ENCODE measurements at places on chromosomes 4 and X. TPM values are rescaled to one million over a fixed set of nuclear protein-coding genes. Genes with fewer than 3 reads are reported as not detected.

GRCh38 chrX:11724122-11725017 lies 33.7 kb upstream of the MSL3 start:
- H3K27me3 ChIP-seq, result peaks cover 44% of the 10 kb centered on the region
- no peak overlapping the region for H3K27ac ChIP-seq
- no peak overlapping the region for H3K4me3 ChIP-seq
- peaks cover 6% of the 10 kb centered on the region for H3K36me3 ChIP-seq

DNA sequence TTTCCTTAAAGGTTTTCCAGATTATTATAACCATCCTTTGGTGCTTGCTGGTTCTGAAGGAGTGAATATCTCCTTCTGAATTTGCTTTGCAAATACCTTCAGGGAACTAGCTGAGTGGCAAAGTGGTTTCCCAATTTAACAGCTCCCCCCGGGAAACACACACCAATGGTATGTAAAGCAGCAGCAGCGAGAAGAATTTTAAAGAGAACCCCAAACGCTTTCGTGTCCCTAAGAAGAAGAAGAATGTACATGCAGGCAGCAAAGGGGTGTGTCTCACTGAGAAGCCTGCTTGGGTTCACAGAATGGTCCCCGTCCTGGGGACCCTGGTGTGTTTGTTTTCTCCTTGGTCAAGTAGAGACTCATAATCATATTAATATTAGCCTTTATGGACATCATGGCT lies 4.2 kb upstream of the AKAP17A start:
- DNase-seq, result no peak
- H3K4me1 ChIP-seq, result peaks cover 12% of the 10 kb centered on the region
- H3K27ac ChIP-seq, result no peak overlapping the region
- H3K4me3 ChIP-seq, result no peak overlapping the region

DNA sequence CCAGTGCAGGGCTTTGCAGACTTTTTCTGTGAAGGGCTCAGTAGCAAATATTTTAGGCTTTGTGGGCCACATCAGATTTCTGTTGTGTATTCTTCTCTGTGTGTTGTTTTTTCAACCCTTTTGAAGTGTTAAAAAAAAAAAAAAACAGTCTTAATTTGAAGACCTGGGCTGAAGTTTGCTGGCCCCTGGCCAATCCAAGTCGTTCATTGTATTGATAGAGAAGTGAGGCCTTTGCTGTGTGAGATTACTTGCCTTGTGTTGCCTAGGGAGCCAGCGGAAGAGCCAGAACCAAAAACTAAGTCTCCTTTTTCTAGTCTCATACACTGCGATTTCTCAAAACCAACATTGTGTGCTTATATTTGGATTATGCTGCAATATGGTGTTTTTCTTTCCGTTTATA lies 46.9 kb downstream of the MTM1 start:
- H3K27me3 ChIP-seq, result peaks cover 12% of the 10 kb centered on the region
- no peak for DNase-seq

DNA sequence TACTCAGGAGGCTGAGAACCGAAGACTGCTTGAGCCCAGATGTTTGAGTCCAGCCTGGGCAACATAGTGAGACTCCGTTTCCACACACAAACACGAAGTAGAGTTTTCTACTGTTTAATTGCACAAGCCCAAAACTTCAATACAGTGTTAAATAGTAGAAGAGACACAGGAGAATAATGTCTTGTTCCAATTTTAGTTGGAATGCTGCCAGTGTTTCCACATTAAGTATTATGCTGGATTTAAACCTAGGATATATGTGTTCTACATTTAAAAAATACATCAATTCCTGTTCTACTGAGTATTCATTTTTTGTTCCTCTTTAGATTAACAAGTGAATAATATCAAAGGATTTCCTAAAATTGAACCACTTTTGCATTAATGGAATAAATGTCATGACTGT lies 91.3 kb downstream of the LCORL start:
- no peak for DNase-seq
- H3K27me3 ChIP-seq, result no peaks in the 10 kb centered on the region
- no peak overlapping the region for H3K4me3 ChIP-seq

DNA sequence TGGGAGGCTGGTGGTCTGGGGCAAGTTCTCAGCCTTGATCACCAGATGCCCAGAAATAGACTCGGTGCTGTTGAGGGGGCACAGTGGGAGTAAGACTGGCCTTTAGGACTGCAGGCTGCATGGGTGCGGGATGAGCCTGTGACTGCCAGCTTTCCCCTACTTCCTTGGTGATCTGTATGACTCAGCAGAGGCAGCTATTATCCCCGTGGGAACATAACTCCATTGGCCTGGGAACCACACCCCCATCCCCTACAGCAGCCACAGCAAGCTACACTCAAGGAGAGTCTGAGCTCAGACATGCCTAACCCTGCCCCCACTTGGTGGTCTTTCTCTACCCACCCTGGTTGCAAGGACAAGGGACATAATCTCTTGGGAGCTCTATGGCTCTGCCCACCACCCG lies 20.6 kb downstream of the CLIC2 start:
- H3K36me3 ChIP-seq, result peaks cover 5% of the 10 kb centered on the region
- H3K27ac ChIP-seq, result no peak overlapping the region
- peak; percentile 69 for DNase-seq
- no peaks in the 10 kb centered on the region for H3K4me1 ChIP-seq
- H3K27me3 ChIP-seq, result no peaks in the 10 kb centered on the region

DNA sequence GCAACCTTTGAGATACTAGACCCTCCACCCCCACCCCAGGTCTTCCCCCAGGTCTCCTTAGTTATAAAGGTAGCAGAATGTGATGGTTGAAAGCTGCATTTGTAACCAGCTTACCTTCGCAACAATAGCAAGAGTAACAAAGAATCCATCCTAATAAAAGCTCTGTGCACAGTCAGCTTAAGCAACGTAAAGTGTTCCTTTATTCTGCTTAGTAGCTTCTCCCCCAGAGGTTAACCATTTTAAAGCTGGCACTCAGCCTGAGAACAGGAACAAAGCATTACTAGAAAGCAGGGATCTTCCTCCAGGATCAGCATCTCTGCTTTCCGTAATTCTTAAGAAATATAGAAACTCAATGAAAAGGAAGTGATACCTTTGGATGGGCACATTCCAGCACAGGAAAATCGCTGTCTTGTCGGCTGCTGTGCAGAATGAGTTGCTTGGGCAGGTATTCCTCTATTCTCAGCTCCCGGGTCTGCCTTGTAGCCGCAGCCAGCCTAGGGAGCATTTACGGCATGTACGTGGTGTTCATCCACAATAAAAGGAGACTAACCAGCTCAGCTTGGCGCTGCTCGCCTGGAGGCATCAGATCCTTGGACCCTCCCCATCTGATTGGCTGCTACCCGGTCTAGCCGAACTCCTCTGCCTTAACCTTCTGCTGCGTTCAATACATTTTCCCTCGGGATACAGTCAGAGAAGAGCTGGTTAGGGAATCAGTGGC lies 113.0 kb upstream of the TLR3 start:
- DNase-seq, result no peak
- H3K4me1 ChIP-seq, result peaks cover 5% of the 10 kb centered on the region
- H3K27ac ChIP-seq, result no peak overlapping the region
- H3K36me3 ChIP-seq, result no peaks in the 10 kb centered on the region

MAOA gene
- 9.8 TPM for total RNA-seq

- H3K36me3 ChIP-seq, result no peaks in the 10 kb centered on the region
- no peaks in the 10 kb centered on the region for H3K4me1 ChIP-seq
- no peak overlapping the region for H3K27ac ChIP-seq
- H3K4me3 ChIP-seq, result no peak overlapping the region
- no peaks in the 10 kb centered on the region for H3K27me3 ChIP-seq
- DNase-seq, result peak; percentile 27
Measured at GRCh38 chr4:14539246-14539645, 463.0 kb upstream of the CPEB2 start.

DNA sequence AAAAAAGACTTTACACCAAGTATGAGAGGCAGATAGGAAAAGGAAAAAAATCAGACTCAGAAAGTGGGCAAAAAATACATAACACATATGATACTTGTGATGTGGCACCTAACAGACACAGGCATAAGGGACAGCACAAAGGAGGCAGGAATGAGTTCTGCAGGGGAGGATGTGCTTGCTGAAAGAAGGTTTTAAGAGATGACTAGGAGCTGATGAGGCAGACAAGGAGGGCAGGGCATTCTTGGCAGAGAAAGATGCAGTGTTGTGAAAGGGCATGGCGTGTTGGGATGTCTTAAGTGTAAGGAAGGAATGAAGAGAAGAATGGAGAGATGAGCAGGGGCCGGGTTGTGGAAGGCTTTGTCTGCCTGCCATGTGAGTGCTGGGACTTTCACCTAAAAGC lies 49.7 kb upstream of the TMEM154 start:
- H3K36me3 ChIP-seq, result no peaks in the 10 kb centered on the region
- no peaks in the 10 kb centered on the region for H3K27me3 ChIP-seq
- peak; percentile 80 for DNase-seq
- no peaks in the 10 kb centered on the region for H3K4me1 ChIP-seq
- H3K4me3 ChIP-seq, result no peak overlapping the region

- no peaks in the 10 kb centered on the region for H3K4me1 ChIP-seq
- H3K36me3 ChIP-seq, result no peaks in the 10 kb centered on the region
- no peak for DNase-seq
- H3K27me3 ChIP-seq, result no peaks in the 10 kb centered on the region
- H3K4me3 ChIP-seq, result no peak overlapping the region
- H3K27ac ChIP-seq, result no peak overlapping the region
Measured at GRCh38 chr4:178329226-178329872, 887.1 kb upstream of the AGA start.

All from MCF 10A (cell line).